ENCODE measurements at places on chromosomes 11 and 22.

DNA sequence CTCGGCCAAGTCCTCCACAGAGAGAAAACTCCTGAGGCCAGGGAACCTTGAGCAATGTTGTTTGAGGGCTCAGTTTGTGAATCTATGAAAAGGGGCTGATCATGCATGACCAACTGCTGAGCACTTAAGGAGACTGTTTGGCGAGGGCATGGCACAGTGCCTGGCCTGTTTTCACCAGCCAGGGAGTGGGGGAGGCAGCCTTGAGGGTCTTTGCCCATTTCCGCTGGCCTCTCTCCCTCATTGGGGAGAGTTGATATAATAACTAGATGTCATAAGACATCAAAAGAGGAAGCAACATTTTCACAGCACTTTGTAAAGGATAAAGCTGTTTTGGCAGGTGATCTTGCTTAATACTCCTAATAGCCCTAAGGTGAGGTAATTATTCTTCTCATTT is 110.6 kb downstream of the TP53I11 start:
- no peak for DNase-seq

- no peak for DNase-seq
Observed at GRCh38 chr22:20093418-20094196, 13.6 kb downstream of the DGCR8 start.

GRCh38 chr22:21446827-21447690 is 20.1 kb upstream of the TMEM191C start:
- DNase-seq: no peak

DNA sequence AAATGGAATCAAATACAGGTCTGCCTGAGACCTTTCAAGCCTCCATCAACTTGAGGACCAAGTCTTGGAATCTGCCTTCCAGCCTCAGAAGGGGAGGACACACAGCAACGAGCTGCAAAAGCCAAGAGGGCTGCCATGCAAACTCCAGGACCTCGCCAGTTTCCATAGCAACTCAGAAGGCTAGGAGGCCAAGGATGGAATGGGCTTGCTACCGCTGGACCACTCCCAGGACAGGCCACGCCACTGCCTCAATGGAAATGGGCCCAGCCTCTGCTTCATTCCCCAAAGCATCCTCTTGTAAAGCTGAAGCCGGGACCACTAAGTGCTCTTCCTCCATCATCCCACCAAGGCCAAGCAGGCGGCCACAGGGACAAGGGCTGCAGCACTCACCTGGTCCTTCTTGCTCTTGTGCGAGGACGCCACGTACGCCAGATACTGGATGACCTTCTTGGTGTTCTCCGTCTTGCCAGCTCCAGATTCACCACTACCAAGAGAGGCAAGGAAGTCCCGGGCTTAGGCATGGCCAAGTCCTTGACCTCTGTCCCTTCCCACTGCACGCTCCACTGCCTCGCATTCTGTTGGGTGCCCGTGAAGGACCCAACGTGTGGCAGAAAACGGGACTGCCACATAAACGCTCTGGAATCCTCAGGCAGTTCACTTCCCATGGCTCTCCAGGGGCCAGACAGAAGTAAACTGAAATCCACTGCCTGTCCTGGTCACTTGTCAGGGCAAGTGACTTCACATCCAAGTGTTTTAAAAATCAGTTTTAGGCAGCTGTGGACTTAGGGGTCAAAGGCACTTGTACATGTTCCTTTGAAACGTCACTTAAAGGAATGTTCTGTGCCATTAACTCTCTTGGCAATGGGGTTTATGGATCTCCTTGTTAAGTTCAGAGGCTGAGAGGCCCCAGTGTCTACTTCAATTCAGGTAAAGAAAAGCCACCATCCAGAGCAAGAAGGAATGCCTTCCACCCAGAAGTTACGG is 61.3 kb downstream of the MYH9 start:
- DNase-seq: no peak
